ENCODE measurements at places on chromosomes 5 and 9.

GRCh38 chr9:27571011-27571410 is 2.3 kb downstream of the C9orf72 start:
- no peak for DNase-seq

DNA sequence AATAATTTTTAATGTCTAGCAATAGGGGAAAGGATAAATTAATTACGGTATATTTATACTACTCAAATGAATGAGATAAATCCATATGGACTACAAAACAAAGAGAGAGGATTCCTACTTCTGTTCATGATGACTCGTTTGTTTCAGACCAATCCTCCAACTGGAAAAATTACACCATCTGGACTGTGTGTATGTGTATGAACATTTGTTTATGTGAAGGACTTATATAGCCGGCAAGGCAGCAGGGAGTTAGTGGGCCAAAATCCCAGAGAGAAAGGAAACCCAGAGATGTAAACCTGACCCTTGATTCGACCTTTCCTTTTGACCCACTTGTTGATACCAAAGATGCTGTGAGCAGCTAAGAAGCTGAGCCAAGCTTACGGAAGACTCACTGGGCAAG is 20.1 kb downstream of the PDE6A start:
- DNase-seq = no peak

- DNase-seq = no peak
These were observed 214.6 kb downstream of the PDZD2 start for GRCh38 chr5:31853398-31854135.

DNA sequence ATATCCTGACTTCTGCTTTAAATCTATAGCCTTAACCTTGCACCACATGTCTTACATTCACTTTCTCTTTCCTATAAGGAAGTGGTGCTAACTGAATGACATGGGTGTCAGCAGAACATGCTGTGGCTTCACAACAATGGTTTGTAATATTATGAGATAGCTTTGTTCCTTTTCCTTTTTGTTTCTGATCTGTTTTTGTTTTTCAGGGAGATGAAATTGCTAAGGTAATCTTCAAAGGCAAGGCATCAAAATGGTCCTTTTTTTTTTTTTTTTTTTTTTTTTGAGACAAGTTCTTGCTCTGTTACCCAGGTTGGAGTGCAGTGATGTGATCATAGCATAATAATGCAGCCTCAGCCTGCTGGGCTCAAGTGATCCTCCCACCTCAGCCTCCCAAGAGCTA is 53.6 kb upstream of the RANBP6 start:
- DNase-seq = peak; percentile 69

- peak; percentile 36 for DNase-seq
These were observed 50.5 kb downstream of the EHMT1 start for GRCh38 chr9:137669261-137669672.

- DNase-seq = no peak
These were observed 34.8 kb downstream of the HTR4 start for GRCh38 chr5:148619484-148619883.

GRCh38 chr9:116767219-116767618 is 80.1 kb downstream of the TRIM32 start:
- DNase-seq = no peak

DNA sequence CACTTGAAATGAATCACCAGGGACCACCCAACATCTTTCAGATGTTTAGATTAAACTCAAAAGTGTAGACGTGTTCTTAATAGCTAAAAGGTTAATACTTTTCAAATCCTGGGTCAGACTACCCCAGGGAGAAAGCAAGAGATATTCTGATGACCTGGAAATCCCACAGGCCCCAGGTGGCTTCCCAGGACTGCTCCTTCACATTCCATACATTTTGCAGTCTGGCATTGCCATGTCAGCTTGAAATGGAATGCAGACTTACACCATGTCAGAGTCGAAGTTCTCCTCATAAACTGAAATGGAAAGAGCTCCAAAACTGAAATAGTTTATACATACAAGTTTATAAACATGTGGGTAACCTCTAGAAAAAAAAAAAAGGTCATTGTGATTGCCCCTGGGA is 61.5 kb downstream of the TMEM167A start:
- DNase-seq = no peak

GRCh38 chr5:33854733-33855151 is 37.0 kb downstream of the ADAMTS12 start:
- DNase-seq = no peak

DNA sequence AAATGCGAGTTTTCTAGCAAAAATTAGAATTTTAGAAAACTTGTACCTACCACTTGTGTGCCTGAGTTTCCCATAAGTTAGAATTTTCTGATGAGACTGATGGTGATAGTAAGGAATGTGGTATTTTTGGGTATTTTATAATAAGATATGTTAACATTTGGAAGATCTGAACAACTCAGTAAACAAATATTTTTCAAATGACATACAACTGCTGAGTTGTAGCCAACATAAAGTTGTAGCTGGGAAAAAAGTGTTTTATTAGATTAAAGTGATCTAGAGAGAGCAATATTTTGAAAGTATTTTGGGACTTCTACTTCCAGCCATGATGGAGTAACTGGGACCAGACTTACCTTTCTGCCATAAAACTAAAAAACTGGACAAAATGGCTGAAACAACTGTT is 37.9 kb downstream of the GEMIN5 start:
- no peak for DNase-seq

GRCh38 chr9:36485647-36486328 is 85.7 kb upstream of the RNF38 start:
- DNase-seq = peak; percentile 27

DNA sequence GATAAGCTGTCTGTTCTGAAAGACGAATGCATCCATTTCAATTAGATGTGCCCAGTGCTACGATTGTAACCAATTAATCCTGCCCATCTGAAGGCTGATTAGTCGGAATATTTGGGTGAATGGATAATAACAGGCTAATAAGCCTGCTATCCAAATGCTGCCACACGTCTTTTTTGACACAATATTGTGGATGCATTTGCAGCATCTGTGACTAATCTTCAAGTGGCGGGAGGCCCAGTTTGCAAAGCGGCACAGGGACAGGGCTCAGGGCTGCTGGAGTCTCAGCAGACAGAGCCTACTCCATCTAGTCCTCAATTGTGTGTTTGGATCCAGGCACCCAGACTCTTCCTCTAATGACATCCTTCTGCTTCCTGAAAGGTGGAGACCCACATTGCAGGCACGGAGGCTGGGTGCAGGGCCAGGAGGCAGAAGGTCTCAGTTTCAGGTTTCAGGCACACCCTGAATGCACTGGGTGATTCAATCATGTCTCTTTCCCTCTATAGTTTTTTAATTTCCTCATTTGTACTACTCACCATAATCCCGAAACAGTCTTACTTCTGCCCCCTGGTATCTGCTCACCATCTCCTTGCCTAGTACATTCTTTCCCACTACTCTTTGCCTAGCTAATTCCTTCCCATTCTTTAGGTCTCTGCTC is 169.6 kb downstream of the ASTN2 start:
- no peak for DNase-seq

DNA sequence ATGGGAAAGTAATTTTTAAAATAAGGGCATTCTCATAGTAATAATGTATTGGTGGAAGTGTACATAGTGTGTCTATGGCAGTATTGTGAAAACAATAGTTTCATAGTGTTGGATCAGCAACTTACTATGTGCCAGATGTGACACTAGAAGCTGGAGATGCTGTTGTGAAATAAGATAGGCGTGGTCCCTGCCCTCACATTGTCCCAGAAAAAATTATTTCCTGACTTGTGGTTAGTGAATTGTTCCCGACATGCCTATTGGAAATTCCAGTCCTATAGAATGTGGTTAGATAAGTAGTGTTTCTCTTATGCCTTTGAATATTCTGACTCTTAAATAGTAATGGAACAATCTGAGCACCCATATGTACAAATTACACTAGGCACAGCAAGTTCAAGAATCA is 55.3 kb upstream of the MTAP start:
- DNase-seq = no peak

GRCh38 chr9:121958530-121958929 is 134.6 kb downstream of the TTLL11 start:
- DNase-seq = peak; percentile 47

- no peak for DNase-seq
These were observed 396.5 kb upstream of the MEF2C start for GRCh38 chr5:89279391-89280036.

DNA sequence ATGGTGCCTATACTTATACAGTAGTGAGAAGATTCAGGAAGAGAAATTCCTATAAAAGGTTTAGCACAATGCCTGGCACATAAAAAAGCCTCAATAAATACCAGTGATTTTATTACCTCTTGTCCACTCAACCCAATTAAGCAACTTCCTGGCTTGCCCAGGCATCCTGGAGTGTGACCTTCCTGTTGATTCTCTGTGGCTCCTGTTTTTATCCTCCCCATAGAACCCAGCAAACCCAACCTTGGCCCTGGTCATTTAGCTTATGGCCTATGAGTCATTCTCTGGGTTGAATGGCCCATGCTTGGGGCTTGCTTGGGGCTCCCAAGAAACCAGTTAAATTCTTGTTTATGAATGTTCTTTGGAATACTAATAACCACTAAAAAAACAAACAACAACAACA is 21.4 kb upstream of the SPARC start:
- DNase-seq = peak; percentile 29

GRCh38 chr5:72369301-72369700 is 49.1 kb downstream of the PTCD2 start:
- no peak for DNase-seq

DNA sequence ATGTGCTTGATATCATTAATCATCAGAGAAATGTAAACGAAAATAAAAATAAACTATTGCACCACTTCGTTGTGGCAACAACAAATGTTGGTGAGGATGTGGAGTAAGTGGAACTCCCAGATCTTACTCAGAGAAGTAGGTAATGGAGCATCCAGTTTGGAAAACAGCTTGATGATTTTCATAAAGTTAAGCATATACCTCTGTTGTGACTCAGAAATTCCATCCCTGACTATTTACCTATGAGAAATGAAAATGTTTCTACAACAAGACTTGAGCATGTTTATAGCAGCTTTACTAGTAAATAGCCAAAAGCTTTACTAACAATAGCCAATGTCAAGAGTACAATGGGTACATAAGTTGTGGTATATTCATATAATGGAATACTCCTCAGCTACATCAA is 214.7 kb upstream of the NMUR2 start:
- no peak for DNase-seq

- DNase-seq = no peak
These were observed 499 bp upstream of the TMEM232 start for GRCh38 chr5:110727025-110727314.

GRCh38 chr9:37197158-37198038 is 77.0 kb downstream of the ZCCHC7 start:
- DNase-seq = peak; percentile 93

GRCh38 chr5:154055201-154055600 is 16.4 kb downstream of the MFAP3 start:
- DNase-seq = no peak

- DNase-seq = no peak
These were observed 162.5 kb upstream of the TLE4 start for GRCh38 chr9:79409182-79409823.

DNA sequence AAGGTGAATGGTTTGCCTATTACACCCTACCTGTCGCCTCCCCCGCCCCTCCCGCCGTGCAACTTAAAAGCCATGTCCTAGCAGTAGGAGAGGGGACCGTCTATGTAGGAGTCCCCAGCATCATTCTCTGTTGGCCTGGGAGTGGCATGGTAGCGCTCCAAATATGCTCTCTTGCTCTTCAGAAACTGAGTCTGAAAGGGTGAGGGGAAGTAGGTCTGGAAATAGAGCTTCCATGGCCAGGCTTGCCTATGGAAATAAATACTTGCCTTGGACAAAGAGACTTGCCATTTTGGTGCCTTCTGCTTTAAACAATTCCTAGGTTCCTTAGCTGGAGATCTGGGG is 1.4 kb downstream of the RGS7BP start:
- DNase-seq = no peak

GRCh38 chr5:107294211-107294550 is 376.6 kb downstream of the EFNA5 start:
- peak; percentile 33 for DNase-seq

- no peak for DNase-seq
These were observed 198.6 kb downstream of the MSX2 start for GRCh38 chr5:174922955-174923354.

Data from NB4 (cell line).